Activated CD4-positive, alpha-beta T cell treated with anti-CD3 and anti-CD28 coated beads, Interleukin-10, Interleukin-2, amounts not matched to agents 100 ng/mL and 50 ng/mL, durations not matched to agents 16 hours and 8 hours (primary cell): ENCODE measurements at places on chromosomes 12 and 14.

DNA sequence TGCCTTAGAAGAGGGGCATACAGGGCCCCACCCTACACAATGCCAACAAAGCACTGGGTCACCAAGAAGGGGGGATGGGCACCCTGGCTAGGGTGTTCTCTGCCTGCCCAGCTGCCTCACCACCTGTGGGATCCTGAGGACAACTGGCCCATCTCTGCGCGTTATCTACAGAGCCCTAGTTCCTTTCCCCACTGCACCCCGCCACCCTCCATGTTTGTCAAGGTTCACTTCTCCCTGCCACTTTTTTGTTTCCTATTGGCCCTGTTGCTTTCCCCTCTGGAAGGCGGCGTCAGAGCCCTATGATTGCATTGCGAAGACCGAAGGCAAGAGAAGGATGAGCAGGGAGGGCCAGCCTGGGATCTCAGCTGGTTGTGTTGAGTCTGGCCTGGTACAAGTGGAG lies 1.6 kb downstream of the SLC48A1 start:
- DNase-seq, result no peak

DNA sequence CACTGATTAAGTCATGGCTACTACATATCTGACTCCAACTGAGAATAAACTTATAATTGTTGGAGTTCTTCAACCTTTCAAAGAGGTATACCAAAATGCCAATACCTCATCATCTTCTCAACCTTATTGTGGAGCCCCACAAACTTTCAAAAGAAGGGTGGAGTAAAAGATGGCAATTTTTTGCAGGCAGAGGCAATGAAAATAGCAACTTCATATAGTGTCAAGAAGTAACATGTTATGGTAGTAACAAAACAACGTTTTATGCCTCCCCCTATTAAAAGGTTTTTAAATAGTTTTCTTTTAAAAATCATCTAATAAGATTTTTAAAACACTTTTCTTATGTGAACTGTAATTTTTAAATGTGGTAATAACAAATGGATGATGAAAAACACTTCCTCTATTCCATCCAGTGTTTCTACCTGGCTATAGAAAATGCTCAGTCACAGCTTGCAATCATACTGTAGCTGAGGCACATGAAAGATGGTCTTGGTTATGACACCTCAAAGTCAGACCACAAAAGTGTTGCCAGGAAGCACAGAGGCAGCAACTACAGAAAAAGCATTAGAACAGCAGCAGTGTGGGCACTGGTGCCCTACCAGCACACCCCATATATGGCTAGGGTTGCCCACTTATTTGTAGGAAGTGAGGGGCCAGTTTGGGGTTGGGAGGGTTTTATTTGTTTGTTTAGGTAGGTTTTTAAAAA lies 7.0 kb downstream of the PPP1R12A start:
- DNase-seq, result peak; percentile 91

GRCh38 chr14:84468153-84468552 lies 1061.8 kb upstream of the FLRT2 start:
- DNase-seq, result no peak

DNA sequence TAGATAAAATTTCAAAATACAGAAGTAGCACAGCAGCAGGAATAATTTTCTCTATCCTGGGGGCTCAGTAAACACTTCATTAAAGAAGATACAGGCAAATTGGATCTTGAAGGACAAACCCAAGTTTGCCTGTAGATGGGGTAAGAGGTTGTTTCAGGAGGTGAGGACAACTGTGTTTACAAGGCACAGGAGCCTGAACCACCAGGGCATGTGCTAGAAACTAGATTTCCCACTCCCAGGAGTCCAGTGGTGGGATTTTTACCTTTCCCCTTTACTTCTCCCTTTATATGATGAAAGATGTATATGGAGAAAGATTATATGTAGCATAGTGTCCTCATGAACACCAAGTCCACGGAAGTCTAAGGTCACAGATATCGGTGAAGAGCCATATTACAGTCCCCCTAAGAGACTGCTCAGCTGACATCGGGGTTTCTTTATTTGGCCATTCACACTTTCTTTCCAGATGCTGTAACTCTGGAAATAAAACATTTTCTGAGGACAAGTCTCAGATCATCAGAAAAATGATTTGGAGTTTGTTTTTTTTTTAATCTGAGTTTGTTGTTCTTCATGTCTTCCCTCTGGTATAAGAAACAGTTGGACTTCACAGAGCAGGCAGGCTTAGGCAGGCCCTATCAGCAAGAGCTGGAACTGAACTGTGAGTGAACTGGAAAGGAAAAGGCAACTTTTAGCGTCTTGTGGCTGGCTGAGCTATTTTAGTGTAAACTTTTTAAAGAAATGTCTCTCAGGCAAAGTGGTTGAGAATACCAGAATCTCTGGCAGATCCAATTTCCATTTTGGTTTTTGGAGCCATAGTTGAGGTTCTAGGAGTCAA lies 8.0 kb upstream of the EVL start:
- peak; percentile 42 for DNase-seq

- DNase-seq, result no peak
Measured at GRCh38 chr14:72471346-72471745, 422.6 kb downstream of the DPF3 start.

- no peak for DNase-seq
Measured at GRCh38 chr14:26820572-26820971, 222.7 kb upstream of the NOVA1 start.

GRCh38 chr12:46461907-46462640 lies 89.5 kb upstream of the SLC38A2 start:
- DNase-seq, result no peak

DNA sequence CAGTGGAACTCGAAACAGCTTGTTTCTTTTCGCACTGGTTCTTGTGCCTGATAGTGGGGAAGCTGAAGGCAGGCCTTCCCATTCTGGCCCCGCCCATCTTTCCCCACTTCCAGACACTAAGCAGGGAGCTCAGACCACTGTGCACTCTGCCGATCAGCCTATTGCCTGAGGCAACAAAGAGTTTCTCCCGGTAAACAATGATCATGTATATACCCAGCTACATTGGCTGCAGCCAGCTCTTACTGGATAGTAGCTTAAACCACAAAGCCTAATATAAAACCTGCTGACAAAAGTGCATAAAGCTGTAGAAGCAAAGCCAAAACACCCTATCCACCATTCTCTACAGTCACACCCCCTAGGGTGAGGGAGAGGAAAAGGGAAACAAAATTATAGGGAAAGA lies 24.7 kb upstream of the GLIPR1 start:
- DNase-seq, result no peak

DNA sequence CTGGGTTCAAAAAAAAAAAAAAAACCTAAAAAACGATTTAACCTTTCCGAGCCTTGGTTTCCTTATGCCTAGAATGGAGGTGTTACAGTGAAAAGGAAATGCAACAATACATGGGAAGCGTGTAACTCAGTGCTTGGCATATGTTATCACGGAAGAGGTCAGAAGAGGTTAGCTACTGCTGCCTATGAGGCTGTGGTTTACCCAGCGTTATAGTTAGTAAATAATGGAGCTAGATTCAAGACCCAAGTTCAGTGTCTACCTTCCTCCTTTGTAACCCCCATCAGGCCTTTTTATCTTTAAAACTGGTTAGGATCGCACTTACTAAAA lies 839 bp downstream of the IFT43 start:
- no peak for DNase-seq

GRCh38 chr14:59847711-59848110 lies 22.9 kb downstream of the RTN1 start:
- DNase-seq, result no peak

- no peak for DNase-seq
Measured at GRCh38 chr12:94500831-94501567, 41.3 kb upstream of the CEP83 start.
